ENCODE measurements at places on chromosomes 7 and 10. TPM values are rescaled to one million over a fixed set of nuclear protein-coding genes. Genes with fewer than 3 reads are reported as not detected.

Gene NEBL
- total RNA-seq, result 15.5 TPM

Gene GPAM
- 36.7 TPM for total RNA-seq

Gene LIPJ
- total RNA-seq, result 4.2 TPM

Gene NHLRC2
- total RNA-seq, result 37.7 TPM

GRCh38 chr7:106864298-106865081 is 592 bp upstream of the PIK3CG start:
- H3K4me3 ChIP-seq, result no peak overlapping the region
- H3K27ac ChIP-seq, result no peak overlapping the region
- no peaks in the 10 kb centered on the region for H3K27me3 ChIP-seq
- no peaks in the 10 kb centered on the region for H3K36me3 ChIP-seq
- DNase-seq, result no peak
- peaks cover under 1% of the 10 kb centered on the region for H3K4me1 ChIP-seq

DNA sequence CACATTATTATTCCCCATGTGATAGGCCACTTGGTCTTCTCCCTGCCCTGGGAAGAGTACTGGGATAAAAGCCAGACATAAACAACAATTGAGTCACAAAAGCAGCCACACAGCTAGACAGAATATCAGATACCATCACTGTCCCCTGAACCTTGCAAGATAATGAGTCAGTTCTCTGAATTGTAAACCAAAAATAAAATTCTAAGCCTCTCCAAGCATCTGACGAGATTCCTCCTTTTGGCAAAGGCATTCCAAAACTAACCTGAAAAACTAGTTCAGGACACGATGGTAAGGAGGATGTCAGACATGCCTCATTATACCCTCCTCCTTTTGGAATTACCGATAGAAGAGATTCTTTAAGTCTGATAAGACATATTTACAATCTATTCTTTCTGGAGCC is 450.7 kb downstream of the HTR7 start:
- H3K27ac ChIP-seq, result no peak overlapping the region
- no peaks in the 10 kb centered on the region for H3K36me3 ChIP-seq
- H3K4me1 ChIP-seq, result no peaks in the 10 kb centered on the region
- no peaks in the 10 kb centered on the region for H3K27me3 ChIP-seq

- peak within 1 kb of the TSS; percentile 8 for H3K27ac ChIP-seq
- H3K4me3 ChIP-seq, result peak within 1 kb of the TSS; percentile 63
- no peaks in the 10 kb centered on the region for H3K27me3 ChIP-seq
These were observed at the start of gene PALD1 for GRCh38 chr10:70478191-70479164. Gene PALD1, plus strand, starts transcription at chr10:70478767. Its CDS starts 47,185 bp downstream, at chr10:70525952.

GRCh38 chr10:77325233-77325537 is 312.4 kb downstream of the KCNMA1 start:
- H3K4me3 ChIP-seq, result no peak overlapping the region
- no peaks in the 10 kb centered on the region for H3K27me3 ChIP-seq
- no peaks in the 10 kb centered on the region for H3K4me1 ChIP-seq
- H3K27ac ChIP-seq, result no peak overlapping the region
- DNase-seq, result no peak
- no peaks in the 10 kb centered on the region for H3K36me3 ChIP-seq

Measured in testis (tissue), 5 donors.